ENCODE measurements at places on chromosomes 3 and 15.

- DNase-seq, result no peak
Observed at GRCh38 chr15:63090472-63090871, 31.2 kb upstream of the LACTB start.

- no peak for DNase-seq
Observed at GRCh38 chr3:64687086-64687780, 567 bp downstream of the ADAMTS9 start.

- DNase-seq, result no peak
Observed at GRCh38 chr3:54251705-54252104, 129.4 kb downstream of the CACNA2D3 start.

- no peak for DNase-seq
Observed at GRCh38 chr3:12681943-12682390, 18.1 kb upstream of the RAF1 start.

GRCh38 chr3:184574515-184575417, 13.2 kb downstream of the EPHB3 start:
- DNase-seq, result no peak

- no peak for DNase-seq
Observed at GRCh38 chr3:161149529-161149928, 44.4 kb upstream of the B3GALNT1 start.

- DNase-seq, result no peak
Observed at GRCh38 chr3:14845826-14846225, 27.1 kb downstream of the FGD5 start.

DNA sequence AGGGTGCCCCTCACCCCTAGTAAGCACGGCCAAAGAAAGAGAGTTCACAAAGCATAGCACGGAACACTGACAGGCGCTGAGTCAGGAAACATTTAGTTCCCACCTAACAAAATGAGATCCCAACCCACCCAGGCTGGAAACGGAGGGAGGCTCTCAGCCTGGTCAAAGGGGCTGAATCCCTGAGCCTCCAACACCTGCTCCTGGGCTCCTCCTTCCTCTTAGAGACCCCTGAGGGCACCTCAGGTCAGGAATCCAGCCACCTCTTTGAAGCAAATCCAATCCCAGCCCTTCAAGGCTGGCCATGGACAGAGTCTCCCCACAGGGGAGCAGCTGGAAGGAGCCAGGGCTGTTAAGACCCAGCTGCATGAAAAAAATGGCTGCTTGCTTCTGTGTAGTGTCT, 154.4 kb upstream of the HES1 start:
- no peak for DNase-seq

DNA sequence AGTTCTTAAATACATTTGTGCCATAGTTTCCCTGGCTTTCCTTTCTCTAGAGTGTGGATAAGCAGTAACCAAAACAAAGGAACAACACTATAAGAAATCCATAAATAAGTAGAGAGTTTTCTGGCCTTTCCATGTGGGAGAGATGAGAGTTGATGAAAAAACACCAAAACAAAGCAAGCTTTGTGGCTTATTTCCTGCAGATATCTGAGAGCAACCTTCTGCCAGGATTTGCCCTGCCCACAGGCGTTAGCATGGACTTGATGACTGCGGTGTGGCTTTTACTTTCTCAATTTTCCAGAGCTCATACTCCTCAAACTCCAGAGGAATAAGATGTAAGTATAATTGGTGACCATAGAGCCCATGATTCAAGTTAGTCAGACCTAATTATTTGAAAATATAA, 194.9 kb downstream of the RAP2B start:
- no peak for DNase-seq

DNA sequence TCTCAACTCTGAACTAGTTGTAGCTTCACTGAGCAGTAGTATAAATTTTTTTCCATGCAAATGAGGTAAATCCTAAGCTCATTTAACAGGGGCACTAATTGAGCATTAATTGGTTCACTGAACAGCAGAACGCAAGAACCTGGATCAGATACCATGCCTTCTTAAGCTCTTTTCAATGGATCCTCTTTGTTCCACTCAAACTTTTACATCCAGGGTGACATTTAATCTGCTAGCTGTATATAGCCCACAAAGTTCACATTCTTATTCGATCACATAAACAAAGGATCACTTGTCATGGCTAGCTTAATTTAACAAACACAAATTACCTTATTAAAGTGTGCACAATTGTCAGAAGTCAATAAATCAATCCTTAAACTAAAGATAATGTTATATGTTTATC, 281.6 kb downstream of the CNTN6 start:
- no peak for DNase-seq

All from stimulated activated CD8-positive, alpha-beta memory T cell treated with anti-CD3 and anti-CD28 coated beads, Interleukin-15, amount 100 ng/mL, for 1 hour (primary cell).